Thoracic aorta endothelial cell (primary cell): ENCODE measurements at places on chromosomes 1 and 21. TPM values are rescaled to one million over a fixed set of nuclear protein-coding genes. Genes with fewer than 3 reads are reported as not detected.

Gene PGBD2
- total RNA-seq: 5.5 and 6.3 TPM in 2 replicates

Gene CYP4A11
- not detected in 2 replicates for total RNA-seq

Gene CRYAA
- not detected in 2 replicates for total RNA-seq

Gene ADIPOR1
- 84.2 and 110 TPM in 2 replicates for total RNA-seq

Gene AADACL3
- total RNA-seq: not detected in 2 replicates

Gene NR1I3
- not detected in 2 replicates for total RNA-seq

Gene HMCN1
- total RNA-seq: 9.6 and 15.4 TPM in 2 replicates

Gene IL6R
- total RNA-seq: 10.2 and 12.3 TPM in 2 replicates

Gene EFCAB14
- total RNA-seq: 137 and 145 TPM in 2 replicates

Gene SHISAL2A
- total RNA-seq: not detected in 2 replicates

Gene GJB5
- total RNA-seq: not detected in 2 replicates

Gene HCRTR1
- 0.57 and 0.66 TPM in 2 replicates for total RNA-seq

Gene KIF14
- total RNA-seq: 22.5 and 30.3 TPM in 2 replicates

Gene THEM5
- total RNA-seq: not detected in 2 replicates

Gene LRRC7
- total RNA-seq: under 0.01 TPM in 2 replicates

Gene ADCY10
- under 0.01 and 0.07 TPM in 2 replicates for total RNA-seq

Gene FBXO2
- total RNA-seq: 0.40 and 0.50 TPM in 2 replicates

Gene ZSCAN20
- total RNA-seq: 9.0 and 9.8 TPM in 2 replicates

Gene GPR25
- not detected in 2 replicates for total RNA-seq

Gene TMEM61
- total RNA-seq: not detected in 2 replicates

Gene PAQR6
- 0.27 and 0.36 TPM in 2 replicates for total RNA-seq

Gene ATP6V1G3
- not detected in 2 replicates for total RNA-seq

Gene AQP10
- 0.13 TPM in 1 of 2 replicates, not detected in the other for total RNA-seq

Gene FABP3
- total RNA-seq: not detected in 2 replicates

Gene EPHA8
- not detected in 2 replicates for total RNA-seq

Gene FOXO6
- 0.14 and 0.66 TPM in 2 replicates for total RNA-seq

Gene LCE2B
- not detected in 2 replicates for total RNA-seq

Gene ZNF496
- total RNA-seq: 34.4 and 43.5 TPM in 2 replicates

Gene S100A12
- not detected in 2 replicates for total RNA-seq

Gene SGIP1
- total RNA-seq: 7.2 and 22.3 TPM in 2 replicates

Gene CRNN
- not detected in 2 replicates for total RNA-seq

Gene SPRR2D
- total RNA-seq: not detected in 2 replicates

Gene ZNF648
- not detected in 2 replicates for total RNA-seq

Gene HSF2BP
- total RNA-seq: 1.1 and 1.3 TPM in 2 replicates

Gene ZFP69
- total RNA-seq: 2.3 and 3.4 TPM in 2 replicates

Gene SYT14
- total RNA-seq: 1.2 and 1.4 TPM in 2 replicates

Gene OR2L13
- not detected in 2 replicates for total RNA-seq

Gene C1orf167
- total RNA-seq: 0.29 TPM in 1 of 2 replicates, not detected in the other

Gene COQ8A
- 4.9 and 8.5 TPM in 2 replicates for total RNA-seq
